ENCODE measurements at places on chromosomes 12 and 14.

DNA sequence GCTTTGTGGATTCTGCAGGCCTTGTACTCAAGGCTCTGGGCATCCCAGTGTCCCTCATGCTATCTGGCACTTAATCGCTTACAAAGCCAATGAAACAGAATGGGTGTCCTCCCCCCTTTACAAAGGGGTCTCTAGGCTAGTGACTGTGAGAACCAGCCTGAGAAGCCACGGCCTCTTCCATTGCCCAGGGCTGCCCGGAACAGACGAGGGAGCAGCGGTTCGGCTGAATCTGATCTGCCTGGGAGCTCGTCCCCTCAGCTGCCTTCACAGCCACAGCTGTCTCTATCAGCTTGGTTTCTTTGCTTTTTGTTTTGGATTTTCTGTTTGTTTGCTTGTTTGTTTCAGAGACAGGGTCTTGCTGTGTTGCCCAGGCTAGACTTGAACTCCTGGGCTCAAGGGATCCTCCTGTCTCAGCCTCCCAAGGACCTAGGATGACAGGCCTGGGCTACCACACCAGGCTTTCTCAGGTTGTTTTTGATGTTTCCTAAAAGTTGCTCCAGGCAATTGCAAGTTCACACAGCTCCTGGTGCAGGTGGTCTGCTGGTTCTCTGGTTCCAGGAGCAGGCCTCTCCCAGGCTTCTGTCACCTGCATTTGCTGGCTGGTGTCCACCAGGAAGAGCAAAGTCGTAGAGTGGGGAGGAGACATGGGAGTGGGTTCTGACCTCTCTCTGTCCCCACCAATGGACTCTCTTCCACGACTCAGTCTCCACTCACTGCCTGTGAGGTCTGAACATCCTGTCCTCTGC lies 10.9 kb upstream of the RIN3 start:
- DNase-seq = no peak

DNA sequence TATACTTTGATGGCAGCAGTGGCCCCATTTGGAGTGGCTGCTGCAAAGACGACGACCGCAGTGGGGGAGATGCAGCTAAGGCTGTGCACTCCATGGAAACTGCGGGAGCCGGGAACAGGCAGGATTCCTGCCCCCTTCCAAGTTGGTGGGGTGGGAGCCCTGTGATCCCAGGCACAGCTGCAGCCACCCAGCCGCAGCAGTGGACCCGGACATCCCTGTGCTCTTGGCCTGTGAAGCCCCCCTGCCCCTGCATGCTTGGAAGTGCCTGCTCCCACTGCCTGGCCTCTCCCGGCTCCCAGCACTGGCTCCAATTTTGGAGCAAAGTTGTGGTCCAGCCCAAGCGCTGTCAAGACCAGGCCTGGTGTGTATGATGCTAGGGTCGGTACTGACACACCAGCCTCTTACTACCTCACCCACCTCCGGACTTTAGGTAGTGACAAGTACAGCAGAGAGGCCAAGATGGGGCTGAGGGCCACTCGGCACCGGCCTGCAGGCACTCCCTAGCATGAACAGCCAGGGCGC lies 502.8 kb upstream of the RPL10L start:
- no peak for DNase-seq

- DNase-seq = no peak
Measured at GRCh38 chr12:12898136-12898717, 6.9 kb downstream of the GPRC5A start.

GRCh38 chr14:76961631-76962302 lies 66.7 kb downstream of the IRF2BPL start:
- peak; percentile 85 for DNase-seq

GRCh38 chr14:38065106-38065762 lies 142.5 kb upstream of the SSTR1 start:
- peak; percentile 40 for DNase-seq

DNA sequence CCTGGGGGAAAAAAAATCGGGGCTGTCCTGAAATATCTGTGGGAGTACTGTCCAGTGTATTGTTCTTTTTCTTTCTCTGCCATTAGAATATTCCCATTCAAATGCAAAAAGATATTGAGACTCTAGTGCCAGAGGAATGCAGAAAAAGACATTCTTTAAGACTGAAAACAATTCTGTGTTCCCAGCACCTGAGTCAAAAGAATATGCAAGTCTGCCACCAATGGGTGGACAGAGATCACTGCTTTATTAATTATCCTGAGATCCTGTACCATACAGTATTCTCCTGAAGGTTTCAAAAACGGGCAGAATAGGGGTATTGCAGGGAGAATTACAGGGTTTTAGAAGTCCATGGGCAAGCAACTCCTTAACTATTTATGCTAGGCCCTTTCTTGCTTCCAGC lies 361.8 kb downstream of the C12orf50 start:
- no peak for DNase-seq
